ENCODE measurements at places on chromosomes 12 and 14. TPM values are rescaled to one million over a fixed set of nuclear protein-coding genes. Genes with fewer than 3 reads are reported as not detected.

DNA sequence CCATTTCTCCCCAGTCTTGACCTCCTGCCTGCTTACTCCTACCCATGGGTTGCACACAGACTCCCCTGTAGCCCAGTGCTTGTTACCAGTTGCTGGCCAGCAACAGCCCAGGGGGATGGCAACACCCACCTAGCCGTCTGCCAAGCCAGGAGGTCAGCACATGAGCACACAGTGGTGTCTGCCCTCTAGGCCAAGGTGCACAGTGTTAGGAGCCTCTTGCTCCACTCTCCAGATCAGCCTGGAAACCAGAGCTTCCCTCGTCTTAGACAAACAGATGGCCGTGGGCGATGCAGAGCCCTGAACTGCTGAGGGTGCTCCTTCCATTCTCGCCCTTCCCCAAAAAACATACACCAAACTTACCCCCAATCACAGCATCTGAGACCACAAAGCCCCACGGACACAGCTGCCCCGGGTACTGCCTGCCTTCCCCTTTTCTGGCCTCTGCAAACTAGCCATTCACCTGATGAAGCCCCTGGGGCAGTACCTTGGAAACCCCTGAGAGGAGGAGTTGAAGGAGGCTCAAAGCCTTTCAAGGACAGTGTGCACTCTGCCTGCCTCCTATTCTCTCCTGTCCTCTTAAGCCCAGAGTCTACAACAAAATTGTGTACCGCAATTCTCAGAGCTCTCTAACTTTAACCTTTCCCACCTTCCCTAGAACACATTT, 1.0 kb upstream of the GPD1 start:
- H3K4me1 ChIP-seq, result no peaks in the 10 kb centered on the region
- H3K4me3 ChIP-seq, result no peak overlapping the region
- no peaks in the 10 kb centered on the region for H3K27me3 ChIP-seq
- H3K36me3 ChIP-seq, result peaks cover 37% of the 10 kb centered on the region

DNA sequence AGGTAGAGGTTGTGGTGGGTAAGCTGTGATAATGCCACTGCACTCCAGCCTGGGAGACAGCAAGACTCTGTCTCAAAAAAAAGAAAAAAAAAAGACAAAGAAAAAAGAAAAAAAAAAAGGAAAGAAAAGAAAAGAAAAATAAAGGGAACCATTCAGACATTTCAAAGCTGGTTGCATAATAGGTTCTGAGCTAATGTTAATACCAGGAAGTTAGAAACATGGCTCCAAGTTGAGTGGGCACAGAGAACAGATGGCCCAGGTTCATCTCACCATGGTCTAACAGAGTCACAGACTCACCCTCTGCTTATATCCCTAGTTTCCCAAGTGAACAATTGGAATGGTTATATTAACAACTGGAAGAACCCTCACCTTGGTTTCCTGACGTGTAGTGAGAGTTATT, 17.4 kb upstream of the ZDHHC17 start:
- H3K27ac ChIP-seq, result no peak overlapping the region
- no peak for ATAC-seq

- no peak overlapping the region for H3K27ac ChIP-seq
- H3K4me1 ChIP-seq, result peaks cover 4% of the 10 kb centered on the region
- H3K4me3 ChIP-seq, result no peak overlapping the region
- H3K36me3 ChIP-seq, result no peaks in the 10 kb centered on the region
- ATAC-seq, result no peak
Observed at GRCh38 chr14:76576047-76576741, 185.1 kb upstream of the VASH1 start.

- H3K27me3 ChIP-seq, result peaks cover 5% of the 10 kb centered on the region
- no peak overlapping the region for H3K27ac ChIP-seq
- H3K36me3 ChIP-seq, result no peaks in the 10 kb centered on the region
- ATAC-seq, result no peak
Observed at GRCh38 chr12:54890339-54890738, 36.0 kb downstream of the MUCL1 start.

- peaks cover 1% of the 10 kb centered on the region for H3K36me3 ChIP-seq
- no peak for ATAC-seq
- no peak overlapping the region for H3K27ac ChIP-seq
- H3K4me3 ChIP-seq, result no peak overlapping the region
Observed at GRCh38 chr12:95177201-95177768, 40.0 kb downstream of the FGD6 start.

RFX4 gene
- total RNA-seq, result not detected

STAT6 gene
- 166 TPM for total RNA-seq

EMP1 gene
- total RNA-seq, result 455 TPM

Measured in gastroesophageal sphincter (tissue), 4 donors.